ENCODE measurements at places on chromosomes 2 and 18. TPM values are rescaled to one million over a fixed set of nuclear protein-coding genes. Genes with fewer than 3 reads are reported as not detected.

ADRA2B gene
- total RNA-seq = 0.69 TPM

ASB18 gene
- not detected for total RNA-seq

LYG1 gene
- total RNA-seq = 1.3 TPM

DNA sequence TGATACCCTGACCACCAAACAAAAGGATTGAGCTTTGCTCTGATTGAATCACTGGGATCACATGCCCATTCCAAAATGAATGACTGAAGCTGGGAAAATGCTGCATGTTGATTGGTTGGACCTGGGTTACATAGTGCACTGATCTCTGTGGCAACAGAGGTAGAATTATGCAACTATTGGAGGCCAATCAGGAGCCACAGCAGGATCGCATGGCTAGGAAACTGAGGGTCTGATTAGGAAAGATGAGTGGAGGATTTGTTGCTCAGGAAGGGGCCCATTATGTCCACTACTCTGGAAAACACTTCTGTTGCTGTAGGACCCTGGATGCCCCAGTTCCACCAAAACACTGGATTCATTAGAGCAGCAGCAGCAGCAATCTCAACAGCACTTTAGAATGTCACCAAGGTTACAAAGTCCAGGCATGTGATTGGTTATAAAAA is 25.9 kb upstream of the SGPP2 start:
- no peak overlapping the region for H3K4me3 ChIP-seq
- H3K27me3 ChIP-seq = no peaks in the 10 kb centered on the region
- no peak for DNase-seq
- H3K36me3 ChIP-seq = no peaks in the 10 kb centered on the region
- no peak overlapping the region for H3K27ac ChIP-seq
- no peaks in the 10 kb centered on the region for H3K4me1 ChIP-seq

- H3K27ac ChIP-seq = no peak overlapping the region
- DNase-seq = no peak
- no peaks in the 10 kb centered on the region for H3K27me3 ChIP-seq
- no peaks in the 10 kb centered on the region for H3K36me3 ChIP-seq
These were observed 15.9 kb upstream of the CD28 start for GRCh38 chr2:203690441-203691047.

- peaks cover 32% of the 10 kb centered on the region for H3K4me1 ChIP-seq
- no peaks in the 10 kb centered on the region for H3K36me3 ChIP-seq
- H3K27me3 ChIP-seq = no peaks in the 10 kb centered on the region
- no peak for DNase-seq
These were observed 24.9 kb downstream of the TET3 start for GRCh38 chr2:74009577-74009976.

GRCh38 chr2:32711908-32712501 is 84.2 kb downstream of the TTC27 start:
- no peak overlapping the region for H3K27ac ChIP-seq
- peaks cover 6% of the 10 kb centered on the region for H3K4me1 ChIP-seq
- DNase-seq = no peak
- no peak overlapping the region for H3K4me3 ChIP-seq

- H3K27ac ChIP-seq = no peak overlapping the region
- no peaks in the 10 kb centered on the region for H3K4me1 ChIP-seq
- no peaks in the 10 kb centered on the region for H3K36me3 ChIP-seq
- DNase-seq = no peak
- H3K27me3 ChIP-seq = no peaks in the 10 kb centered on the region
These were observed 713.6 kb downstream of the TDRD15 start for GRCh38 chr2:21837168-21837960.
